ENCODE measurements at places on chromosomes 7 and 10.

- DNase-seq, result no peak
Observed at GRCh38 chr7:70805360-70805759, 326.6 kb upstream of the GALNT17 start.

DNA sequence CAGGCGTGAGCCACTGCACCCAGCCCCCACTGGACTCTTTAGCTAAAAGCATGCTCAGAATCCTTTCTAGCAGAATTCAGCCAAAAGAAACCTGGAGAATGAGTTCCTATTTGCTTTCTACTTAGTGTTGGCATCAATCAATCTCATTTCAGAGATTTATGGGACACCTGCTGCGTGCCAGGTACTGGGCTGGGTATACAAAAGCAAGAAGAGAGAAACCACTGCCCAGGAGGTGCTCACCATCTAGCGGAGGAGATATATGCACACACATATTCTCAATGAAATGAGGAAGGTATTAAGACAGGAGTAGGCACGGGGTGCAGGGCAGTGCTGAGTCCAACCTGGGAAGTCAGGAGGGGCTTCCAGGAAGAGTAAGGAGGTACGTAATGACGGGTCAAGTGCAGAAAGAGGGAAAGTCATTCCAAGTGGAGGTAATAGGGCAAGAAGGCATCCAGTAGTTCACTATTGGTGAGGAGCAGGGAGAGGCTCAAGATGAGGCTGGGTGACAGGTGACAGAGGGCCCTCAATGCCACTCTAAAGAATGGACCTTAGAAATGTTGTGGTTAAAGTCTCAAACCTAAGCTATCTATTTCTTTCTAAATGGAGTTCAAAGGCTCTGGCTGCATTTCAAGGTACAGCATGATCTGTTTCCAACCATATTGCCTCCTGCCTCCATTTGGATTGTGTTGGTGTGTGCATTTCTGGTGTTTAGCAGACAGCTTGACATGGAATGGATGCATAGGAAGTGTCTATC is 22.1 kb downstream of the ABLIM1 start:
- DNase-seq, result no peak

DNA sequence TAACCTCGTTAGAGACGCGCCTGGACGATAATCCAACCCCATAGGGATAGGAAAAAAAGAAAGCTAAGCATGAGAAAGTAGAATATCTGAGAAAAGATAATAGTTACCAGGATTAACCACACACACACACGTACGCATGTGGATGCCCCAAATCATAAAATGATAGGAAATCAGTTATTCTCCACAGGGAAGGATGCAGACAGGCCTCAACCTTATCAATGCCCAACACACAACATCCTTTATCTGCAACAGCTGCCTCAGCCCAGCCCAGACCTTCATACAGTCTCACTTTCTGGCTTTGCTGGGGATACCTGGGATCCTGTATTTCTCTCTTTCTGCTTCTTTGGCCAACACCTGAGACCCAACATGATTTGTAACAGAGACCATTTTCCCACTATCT is 123.0 kb downstream of the NOC3L start:
- no peak for DNase-seq

DNA sequence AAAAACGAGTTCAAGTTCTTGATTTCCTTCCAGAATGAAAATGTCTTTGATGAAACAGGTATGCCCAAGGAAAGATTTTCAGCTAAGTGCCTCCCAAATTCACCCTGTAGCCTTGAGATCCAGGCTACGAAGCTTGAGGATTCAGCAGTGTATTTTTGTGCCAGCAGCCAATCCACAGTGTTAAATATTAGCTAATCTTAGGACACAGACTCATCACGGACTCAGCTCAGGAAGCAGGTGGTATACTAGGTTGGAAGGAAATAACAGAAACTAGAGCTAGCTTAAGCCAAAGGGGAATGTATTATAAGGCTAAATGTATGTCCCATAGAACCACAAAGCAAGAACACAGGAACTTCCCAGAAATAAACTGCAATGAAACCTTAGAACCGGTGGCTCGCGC is 151.0 kb upstream of the PRSS1 start:
- no peak for DNase-seq

- no peak for DNase-seq
Observed at GRCh38 chr7:158442260-158442659, 145.4 kb downstream of the PTPRN2 start.

- no peak for DNase-seq
Observed at GRCh38 chr10:72509206-72509799, 116.6 kb downstream of the MICU1 start.

DNA sequence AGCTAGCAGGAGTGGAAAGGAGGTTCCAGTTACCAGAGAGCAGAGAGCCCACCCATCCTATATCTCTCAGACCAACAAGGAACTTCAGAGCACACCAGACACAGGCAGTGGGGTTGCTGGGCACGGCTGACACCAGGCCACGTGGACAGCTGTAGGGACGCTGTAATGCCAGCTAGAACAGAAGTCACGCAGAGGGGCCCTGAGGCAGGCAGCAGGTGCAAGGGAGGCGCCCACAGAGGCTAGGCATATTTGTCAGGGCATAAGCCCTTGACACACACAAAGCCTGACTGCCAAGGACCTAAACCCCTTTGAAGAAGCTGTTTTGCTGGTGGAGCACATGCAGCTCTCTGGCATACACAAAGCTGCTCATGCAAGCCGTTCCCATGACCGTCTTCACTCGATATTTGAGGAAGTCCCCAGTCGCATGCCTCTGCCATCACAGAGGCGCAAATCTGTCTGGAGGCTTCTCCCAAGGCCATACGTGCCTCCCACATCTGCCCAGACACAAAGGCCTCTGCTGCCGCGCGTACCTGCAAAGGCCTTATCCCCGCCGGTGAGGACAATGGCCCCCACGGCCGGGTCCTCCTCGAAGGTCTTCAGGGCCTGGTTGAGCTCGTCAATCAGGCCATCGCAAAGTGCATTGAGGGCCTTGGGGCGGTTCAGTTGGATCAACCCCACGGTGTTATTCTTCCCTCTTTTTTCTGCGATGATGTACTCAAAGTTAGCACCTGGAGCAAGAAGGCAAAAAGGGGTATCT is 2.9 kb downstream of the ECHS1 start:
- no peak for DNase-seq

DNA sequence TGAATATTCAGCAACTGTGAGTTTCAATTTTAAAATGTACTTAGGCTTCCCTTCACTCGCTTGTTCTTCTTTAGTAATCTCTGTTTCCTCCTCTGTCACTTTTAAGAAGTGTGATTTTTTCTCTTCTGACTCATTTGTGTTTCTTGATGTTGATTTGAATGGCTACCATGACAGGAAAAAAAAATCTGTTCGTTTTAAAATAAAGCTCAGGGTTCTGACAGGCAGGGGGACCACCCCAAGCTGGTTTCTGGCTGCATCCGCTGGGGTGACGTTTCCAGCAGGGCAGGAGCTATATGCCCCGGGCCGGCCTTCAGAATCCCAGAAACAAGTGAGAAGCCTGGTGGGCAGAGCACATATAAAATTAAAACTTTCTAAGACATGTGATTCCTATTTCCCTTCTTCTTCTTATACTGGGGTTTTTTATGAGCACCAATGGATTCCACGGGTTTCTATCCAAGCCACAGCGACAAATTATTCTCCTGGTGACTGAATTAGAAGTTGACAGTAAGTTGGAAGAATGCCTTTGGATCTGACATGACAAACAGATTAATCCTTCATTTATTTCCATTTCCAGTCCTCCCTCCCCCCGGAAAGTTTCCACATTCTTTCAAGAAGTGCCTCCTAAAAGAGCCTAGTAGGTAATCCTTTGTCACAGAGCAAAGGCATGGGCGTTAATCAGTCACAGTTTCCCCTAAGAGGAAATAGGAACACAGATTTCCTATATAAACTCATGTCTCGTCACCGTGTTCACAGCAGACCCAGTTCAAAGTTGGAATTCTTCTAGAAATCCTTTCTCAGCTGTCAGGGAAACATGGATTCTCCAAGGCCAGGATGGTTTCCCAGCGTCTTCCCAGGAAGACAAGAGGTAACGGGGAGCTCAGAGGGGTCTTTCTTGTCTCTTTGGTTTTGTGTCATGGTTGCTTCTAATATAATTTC is 79.9 kb downstream of the PTPRE start:
- DNase-seq, result no peak

- no peak for DNase-seq
Observed at GRCh38 chr7:10222976-10223375, 750.7 kb upstream of the PHF14 start.

- peak; percentile 6 for DNase-seq
Observed at GRCh38 chr10:12635127-12635541, 285.8 kb downstream of the CAMK1D start.

DNA sequence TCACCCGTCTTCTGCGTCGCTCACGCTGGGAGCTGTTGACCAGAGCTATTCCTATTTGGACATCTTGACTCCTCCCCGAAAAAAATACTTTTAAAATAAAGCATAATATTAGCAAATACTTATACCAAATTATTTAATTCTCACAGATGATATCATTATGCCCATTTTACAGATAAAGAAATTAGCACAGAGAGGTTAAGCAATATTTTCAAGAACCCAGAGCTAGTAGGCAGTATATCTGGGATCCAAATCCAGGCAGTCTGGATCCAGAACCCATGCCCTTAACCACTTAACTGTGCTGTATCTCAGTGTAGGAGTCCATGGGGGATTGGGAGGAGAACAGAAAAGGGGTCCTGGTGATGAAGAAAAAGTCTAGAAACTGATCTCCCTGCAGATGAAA is 6.1 kb downstream of the IQUB start:
- no peak for DNase-seq

GRCh38 chr7:30371321-30371720 is 86.9 kb downstream of the ZNRF2 start:
- DNase-seq, result no peak

- no peak for DNase-seq
Observed at GRCh38 chr10:132809232-132810140, 23.5 kb upstream of the NKX6-2 start.

All from stimulated activated CD8-positive, alpha-beta memory T cell treated with anti-CD3 and anti-CD28 coated beads, Interleukin-4, amount 100 ng/mL, for 1 hour (primary cell).